Skin of body (tissue), 3 donors: ENCODE measurements at places on chromosomes 12 and 14. TPM values are rescaled to one million over a fixed set of nuclear protein-coding genes. Genes with fewer than 3 reads are reported as not detected.
A peak's percentile ranks its signal among the peaks of the same experiment; 100 is the strongest.

- no peak for DNase-seq
These were observed 123.6 kb downstream of the TSPAN9 start for GRCh38 chr12:3200814-3201233.

- DNase-seq = no peak
These were observed 7.6 kb upstream of the NR4A1 start for GRCh38 chr12:52043386-52044212.

Gene CAPZA3
- total RNA-seq = not detected

DNA sequence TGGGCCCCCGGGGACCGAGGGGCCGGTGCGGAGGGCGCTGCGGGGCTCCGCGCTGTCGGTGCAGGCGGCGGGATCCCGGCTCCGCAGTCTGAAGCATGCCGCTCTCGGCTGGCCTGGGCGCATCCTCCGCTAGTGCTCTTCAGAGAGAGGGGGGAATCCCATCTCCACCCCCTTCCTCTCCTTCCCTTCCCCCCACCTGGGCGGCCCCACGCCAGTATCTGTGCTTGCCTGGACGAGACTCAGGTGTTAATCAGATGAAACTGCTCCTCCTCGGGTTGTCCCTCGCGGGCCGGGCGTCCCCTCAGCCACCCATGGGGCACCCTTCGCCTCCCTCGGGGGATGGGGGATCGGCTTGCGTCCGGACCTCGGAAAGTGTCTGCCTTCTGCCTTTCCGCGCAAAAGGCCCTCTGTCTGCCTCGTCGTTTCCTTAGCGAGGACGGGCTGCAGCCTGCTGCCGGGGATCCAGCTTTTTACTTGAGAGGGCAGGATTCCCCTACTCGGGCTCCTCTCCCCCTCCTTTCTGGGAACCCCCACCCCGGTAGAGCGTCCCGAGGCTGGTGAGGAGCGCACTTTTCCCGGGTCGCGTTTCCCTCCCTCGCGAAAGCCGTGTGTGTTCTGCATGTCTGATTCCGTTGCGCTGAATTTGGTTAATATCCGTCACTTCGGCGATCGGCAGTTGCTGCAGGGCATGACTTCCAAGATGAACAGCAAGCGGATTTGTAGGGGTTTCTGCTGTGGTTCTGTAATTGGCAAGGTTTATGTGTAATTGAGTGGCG, 1.1 kb downstream of the GPHN start:
- peak; percentile 42 for DNase-seq

Gene GLS2
- total RNA-seq = 2.1 TPM

DNA sequence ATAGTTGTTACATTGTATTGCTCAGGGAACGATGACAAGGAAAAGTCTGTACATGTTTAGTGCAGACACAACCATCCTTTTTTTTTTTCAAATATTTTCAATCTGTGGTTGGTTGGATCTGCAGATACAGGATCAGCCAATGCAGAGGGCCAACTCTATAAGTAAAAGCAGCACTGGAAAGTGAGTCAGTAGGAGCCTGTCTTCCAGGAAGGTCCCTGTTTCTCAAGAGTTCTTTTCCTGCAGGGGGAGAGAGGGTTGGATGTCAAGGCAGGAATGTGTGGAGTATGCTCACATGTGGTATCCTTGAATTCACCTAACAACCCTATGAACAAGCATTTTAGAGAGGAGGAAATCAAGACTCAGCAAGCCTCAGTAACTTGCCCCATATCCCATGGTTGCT, 409.1 kb downstream of the NPAS3 start:
- DNase-seq = no peak
